ENCODE measurements at places on chromosomes 3 and 15. TPM values are rescaled to one million over a fixed set of nuclear protein-coding genes. Genes with fewer than 3 reads are reported as not detected.

EXOG gene
- 8.7 TPM for polyA plus RNA-seq

DNASE1L3 gene
- not detected for polyA plus RNA-seq

ENTPD3 gene
- not detected for polyA plus RNA-seq

CFAP100 gene
- polyA plus RNA-seq, result not detected

CADPS gene
- not detected for polyA plus RNA-seq

CFAP91 gene
- 0.45 TPM for polyA plus RNA-seq

GRAMD2A gene
- polyA plus RNA-seq, result not detected

GOLGA8T gene
- not detected for polyA plus RNA-seq

CHRFAM7A gene
- not detected for polyA plus RNA-seq

CALML4 gene
- 0.40 TPM for polyA plus RNA-seq

GREM1 gene
- polyA plus RNA-seq, result not detected

GOLGA6L7 gene
- not detected for polyA plus RNA-seq
